ELF-1 (cell line): ENCODE measurements at places on chromosomes 11 and 22.
A peak's percentile ranks its signal among the peaks of the same experiment; 100 is the strongest.

DNA sequence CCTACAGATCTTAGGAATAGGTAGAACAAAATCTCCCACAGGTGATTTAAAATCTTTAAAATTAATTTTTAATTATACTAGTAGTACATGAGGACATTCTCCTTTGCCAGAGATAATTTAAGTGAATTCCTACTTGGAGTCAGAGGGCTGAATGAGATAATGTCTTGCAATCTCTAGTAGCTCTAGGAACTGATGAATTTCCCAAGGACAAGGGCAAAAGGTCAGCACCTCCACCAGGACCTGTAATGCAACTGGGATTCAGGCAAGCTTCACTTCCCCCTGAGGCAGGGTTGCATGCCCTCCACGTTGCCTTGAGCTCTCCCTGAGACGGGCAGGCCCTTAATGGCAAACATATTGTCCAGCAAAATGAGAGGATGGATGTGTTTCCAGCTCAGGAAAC, 330.3 kb upstream of the PITPNB start:
- DNase-seq: peak; percentile 25

DNA sequence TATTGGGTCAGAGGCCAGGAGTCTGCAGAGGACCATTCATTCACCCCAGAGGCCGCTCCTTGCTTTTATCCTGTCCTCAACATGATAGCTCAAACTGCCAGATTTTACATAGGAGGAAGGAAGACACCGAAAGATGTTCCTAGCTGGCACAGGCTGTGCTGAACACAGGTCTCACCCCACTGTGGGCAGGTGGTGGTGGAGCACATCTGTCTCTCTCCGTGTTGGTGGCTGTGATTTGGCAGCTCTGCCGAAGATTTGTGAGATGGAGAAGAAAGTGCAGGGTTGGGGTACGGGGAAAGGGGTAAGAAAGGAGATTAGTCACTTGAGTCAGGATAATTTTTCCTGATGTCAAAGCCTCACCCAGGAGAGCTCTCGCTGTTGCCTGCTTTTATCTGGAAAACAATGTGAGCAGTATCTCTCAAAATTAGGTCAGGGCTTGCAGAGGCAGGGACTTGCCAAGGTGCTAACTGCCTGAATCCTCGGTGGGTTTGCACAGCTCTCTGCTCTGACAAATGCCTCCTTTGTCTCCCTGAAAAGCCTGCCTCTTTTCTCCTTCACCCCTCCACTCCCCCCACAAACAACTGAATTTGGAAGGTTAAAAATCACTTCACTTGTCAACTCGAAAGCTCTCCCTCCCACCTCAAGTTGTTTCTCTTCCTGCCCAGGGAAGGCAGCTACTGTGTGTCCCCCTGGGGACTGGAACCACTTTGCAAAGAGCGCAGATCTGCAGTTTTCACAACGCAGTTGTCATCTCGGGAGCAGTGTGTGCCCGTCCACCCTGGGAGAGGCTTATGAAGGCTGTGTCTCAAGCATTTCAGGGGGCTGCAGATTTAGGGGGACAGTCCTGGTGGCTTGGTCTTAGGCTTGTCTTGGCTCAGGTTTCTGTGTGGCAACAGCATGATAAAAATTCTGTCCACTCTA, 299.7 kb downstream of the ST3GAL4 start:
- no peak for DNase-seq

GRCh38 chr11:3802011-3802790, 4.8 kb upstream of the NUP98 start:
- DNase-seq: no peak

DNA sequence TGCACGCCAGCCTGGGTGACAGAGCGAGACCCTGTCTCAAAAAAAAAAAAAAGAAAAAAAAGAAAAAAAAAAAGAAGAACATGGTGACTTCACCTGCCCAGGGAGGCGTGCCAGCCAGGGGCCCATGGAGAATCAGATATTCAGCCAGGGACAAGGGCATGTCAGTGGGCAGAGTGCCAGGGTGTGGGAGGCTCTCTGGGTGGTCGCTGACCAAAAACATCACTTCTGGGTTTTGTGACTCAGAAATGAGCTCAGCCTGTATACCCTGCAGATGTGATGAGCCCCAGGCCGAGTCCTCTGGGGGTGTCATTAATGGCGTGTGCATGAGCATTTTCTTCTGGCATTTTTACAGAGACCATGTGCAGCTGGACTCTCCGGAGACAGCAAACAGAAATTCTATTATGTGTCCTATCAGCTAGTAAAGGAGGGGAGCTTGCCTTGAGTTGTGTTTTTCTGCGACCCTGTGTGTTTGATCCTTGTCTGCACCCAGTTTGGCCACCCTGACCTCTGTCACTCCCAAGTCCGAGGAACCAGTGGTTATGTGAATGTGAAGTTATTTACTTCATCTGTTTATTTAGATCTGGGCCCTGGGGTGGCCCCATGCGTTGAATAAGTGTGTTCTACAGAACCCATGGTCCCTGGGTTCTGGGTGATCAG, 53.6 kb downstream of the BCR start:
- no peak for DNase-seq

GRCh38 chr22:48803948-48804810, 1023.5 kb downstream of the BRD1 start:
- no peak for DNase-seq

DNA sequence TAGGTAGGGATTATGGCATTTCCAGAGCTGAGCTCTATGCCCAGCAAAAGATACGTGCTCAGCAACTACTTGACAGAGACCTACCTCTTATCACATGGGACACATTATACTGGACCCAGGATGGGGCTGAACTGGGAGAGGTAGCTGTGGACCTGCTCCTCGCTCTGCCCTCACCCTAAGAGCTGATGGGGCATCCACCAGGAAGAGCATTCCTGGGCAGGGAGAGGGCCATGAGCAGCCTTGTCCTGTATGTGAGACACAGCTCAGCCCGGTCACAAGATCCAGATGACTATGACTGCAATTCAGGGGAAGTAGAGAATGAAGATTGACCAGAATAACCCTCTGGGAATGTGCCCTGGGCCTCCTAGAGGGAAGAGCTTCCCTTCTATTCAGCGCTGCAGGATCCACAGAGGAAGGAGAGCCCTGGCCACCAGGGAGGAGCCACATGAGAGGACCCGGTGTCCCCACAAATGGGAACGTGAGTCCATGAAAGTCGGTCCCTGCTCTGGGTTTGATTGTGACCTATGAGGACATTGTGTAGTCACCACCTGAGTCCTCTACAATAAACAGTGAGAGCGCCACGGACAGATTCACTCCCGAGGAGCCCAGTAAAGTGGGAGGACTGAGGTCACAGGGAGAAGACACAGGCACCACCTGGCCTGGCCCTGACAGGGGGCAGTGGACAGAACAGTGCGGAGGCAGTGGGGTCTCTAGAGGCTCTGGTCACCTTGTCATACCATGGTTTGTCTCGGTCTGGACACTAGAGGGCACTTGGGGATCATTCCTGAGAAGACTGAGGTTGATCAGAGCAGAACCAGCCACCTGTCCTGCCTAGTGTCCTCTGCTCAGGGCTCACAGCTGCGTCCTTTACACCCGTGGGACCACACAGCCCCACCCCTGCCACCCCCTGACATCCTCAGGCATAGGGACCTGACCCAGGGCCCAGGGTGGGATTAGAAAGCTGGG, 99.5 kb downstream of the ZNF280B start:
- DNase-seq: peak; percentile 40

DNA sequence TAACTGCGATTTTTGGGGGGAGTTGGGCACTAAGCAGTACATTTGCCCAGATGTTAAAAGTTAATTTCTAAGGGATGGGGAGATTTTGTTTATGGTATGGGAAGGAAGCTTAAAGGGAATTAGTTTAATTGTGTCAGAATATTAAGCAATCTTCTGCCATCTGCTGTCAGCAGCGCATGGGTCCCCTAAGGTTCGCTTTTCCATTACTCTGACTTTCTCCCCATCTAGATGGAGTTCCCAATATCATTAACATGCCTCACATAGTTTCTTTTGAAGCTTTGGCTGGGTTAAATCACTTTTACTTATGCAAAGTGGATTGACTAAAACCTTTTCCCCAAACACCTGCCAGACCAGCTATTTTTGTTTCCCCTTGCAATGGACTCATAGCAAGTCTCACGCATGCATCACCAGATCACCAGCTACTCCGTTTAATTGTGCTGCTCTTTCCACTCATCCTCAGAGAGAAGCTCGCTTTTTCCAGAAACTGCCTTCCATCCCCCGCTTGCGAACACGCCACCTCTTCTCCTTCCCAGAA, 172.7 kb downstream of the FAT3 start:
- DNase-seq: peak; percentile 23

GRCh38 chr11:96506953-96507354, 117.1 kb downstream of the JRKL start:
- no peak for DNase-seq

DNA sequence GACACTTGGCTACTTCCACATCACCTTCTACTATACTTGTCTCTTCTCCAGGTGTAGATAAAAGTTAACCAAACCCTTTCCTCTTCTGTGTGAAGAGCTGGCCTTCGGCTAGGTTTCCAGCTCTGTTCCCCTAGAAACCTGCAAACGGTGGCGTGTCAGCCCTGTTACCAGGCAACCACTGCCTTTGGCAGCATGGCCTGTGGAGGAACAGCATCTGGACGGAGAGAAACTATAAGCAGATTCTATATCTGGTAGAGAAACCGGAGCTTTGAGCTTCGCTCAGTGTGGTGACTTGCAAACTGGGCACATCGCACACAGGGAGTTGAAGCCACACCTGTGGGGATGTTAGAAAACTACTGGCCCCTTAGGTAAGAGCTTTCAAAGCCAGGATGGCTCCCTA, 35.9 kb downstream of the ARAP1 start:
- no peak for DNase-seq

DNA sequence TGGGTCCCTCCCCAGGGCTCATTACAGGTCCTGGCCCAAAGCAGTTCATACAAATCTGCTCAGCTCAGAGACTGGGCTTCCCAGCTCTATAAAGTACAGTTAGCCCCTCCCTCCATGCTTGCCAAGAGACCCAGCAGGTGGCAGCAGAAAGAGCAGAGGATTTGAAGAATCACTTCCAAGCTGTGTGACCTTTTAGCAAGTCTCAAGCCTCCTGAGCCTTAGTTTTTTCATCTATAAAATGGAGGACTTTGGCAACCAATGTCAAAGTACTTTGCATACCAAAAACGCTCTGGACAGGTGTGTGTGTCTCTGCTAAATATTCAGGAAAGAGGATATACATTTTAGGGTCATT, 26.6 kb downstream of the RELT start:
- DNase-seq: no peak

DNA sequence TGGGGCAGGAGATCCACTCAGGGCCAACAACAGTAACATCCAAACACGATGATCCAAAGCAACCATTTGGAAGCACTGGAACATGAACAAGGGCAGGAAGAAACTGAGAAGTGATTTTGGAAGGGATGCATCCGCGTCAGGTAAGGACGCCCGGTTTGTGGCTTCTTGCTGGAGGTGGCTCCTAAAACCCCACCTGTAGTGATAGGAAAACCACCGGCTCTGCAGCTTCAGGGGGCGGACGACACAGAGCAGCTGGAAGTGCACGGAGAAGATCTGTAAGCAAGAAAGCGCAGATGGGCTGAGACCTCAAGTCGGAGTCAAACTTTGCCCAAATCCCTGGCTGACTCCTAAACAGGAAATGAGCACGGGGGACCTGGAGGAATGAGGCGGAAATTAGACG, 1066.1 kb downstream of the BRD1 start:
- peak; percentile 0 for DNase-seq

DNA sequence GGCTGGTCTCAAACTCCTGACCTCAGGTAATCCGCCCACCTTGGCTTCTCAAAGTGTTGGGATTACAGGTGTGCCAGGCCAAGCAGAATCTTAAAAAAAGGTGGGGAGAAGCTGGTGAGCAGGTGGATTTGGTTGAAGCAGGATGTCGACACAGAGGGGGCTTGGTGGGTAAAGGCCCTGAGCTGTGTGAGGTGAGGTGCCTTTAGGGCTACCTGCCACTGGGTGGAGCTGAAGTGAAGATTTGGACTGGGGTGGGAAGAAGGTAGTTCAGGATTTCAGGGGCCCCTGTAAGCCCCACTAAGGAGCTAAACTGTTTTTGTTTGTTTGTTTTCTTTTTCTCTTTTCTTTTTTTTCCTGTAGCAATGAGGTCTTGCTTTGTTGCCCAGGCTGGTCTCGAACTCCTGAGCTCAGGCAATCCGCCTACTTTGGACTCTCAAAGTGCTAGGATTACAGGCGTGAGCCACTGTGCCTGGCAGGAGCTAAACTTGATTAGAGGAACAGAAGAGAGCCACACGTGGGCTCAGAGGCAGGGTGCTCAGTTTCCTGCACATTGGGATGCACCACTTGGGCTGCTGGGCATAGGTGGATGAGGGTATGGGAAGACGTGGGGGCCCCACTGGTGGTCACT, 6.0 kb downstream of the P2RX6 start:
- peak; percentile 55 for DNase-seq

DNA sequence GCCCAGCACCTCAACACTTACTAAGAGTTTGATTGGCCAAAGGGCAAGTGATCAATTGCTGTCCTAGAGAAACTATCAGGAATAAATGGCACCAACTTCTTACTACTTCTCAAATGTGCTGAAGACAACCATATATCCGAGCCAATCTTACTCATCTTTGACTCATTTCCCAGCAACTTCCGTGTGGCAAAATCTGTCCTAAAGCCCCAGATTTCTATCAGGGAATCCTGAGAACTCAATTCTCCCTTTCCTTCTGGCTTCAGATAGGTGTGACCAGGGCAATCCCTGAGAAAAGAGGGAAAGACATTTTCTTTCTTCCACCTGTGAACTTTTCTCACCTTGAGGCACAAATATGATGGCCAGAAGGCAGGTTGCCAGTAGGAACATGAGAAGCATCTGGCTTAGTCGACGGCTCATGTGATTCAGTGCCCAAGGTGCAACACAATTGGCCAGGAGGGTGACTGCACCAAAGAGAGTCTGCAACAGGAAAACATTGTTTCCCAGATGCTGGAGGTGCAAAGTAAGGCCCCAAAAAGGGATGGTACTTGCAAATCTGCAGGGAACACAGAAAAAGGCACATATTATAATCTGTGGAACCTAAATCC, 21.8 kb upstream of the SLC22A24 start:
- no peak for DNase-seq

DNA sequence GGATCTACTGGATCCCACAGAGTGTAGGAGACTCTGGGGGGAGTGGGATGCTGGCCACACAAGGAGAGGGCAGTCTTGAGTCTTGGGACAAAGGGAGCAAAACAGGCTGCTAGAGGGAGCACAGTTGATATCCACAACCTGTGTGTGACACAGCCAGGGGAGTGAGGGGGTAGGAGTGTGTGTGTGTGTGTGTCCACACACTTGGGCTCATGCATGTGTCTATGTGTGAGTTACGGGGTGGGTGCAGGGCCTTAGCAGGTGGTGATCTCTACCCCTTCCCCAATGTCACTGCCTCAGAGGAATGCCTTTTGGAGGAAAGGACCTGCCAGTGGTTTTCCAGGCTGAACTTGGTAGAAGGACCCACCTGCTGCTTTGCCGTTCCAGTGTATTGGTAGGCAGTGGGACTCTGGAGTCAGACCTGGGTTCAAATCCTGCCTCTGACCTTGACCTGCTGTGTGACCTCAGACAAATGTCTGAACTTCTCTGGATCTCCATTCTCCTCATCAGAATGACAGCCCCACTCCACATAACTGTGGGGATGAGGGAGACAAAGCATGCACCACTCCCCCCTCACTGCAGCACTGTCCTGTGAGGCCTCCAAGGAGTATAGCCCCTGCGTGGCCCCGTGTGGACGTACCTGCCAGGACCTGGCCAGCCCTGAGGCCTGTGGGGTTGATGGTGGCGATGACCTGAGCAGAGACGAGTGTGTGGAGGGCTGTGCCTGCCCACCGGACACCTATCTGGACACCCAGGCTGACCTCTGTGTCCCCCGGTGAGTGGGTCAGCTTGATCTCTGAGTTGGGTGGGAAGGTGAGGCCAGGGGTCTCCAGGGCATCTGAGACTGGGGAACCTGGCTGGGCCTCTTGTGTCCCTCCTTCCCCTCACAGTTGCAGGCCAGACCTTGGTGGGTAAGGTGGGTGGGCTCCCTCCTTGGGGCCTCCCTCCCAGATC, 27.4 kb downstream of the OTOG start:
- DNase-seq: no peak
